ENCODE measurements at places on chromosomes 3 and 15. TPM values are rescaled to one million over a fixed set of nuclear protein-coding genes. Genes with fewer than 3 reads are reported as not detected.

DNA sequence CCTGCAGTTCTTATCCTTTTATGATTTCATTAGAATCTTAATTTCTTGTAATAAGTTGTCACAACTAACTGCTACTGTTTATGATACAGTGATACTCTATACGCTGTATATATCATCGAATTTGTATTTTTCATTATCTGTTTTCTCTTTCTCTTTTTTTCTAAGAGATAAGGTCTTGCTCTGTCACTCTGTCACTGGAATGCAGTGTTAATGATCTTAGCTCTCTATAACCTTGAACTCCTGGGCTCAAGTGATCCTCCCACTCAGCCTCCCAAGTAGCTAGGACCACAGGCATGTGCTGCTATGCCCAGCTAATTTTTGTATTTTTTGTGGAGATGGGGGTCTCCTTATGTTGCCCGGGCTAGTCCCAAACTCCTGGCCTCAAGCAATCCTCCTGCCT is 14.8 kb downstream of the APH1B start:
- DNase-seq, result no peak

DNA sequence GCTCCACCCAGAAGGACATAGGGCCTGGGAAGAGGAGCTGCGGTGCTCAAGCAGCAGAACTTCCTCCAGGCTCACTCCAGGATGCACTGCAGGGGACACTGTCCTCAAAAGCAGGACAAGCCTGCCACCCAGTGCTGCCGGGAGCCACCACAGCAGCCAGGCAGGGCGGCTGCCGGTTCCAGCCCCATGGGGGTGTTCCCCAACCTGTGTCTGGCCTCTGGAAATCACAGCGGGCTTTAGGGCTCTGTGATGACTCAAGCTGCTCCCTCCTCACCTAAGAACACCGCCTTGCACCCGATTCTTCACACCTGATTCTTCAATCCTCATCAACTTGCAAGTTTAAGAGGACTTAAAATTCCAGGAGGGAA is 71.9 kb upstream of the SLC6A11 start:
- DNase-seq, result no peak

DNA sequence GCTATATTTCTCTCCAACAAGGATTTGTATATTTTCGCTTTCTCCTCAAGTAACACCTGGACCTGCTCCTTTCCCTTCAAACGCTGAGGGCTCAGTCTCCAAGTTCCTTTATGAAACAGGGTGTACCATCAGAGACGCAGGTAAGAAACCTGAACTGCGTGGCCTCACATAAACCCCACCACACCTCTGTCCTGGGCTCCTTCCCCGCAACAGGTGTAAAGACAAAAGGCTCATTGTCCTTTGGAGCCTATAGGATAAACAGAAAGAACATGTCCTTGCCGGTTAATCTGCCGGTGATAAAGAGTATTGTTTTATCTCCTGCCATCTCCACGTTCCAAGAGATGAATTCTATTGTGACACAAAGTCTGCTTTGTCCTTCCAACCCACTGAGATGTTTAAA is 111.8 kb upstream of the ADAMTS9 start:
- DNase-seq, result no peak

Gene GCNT3
- total RNA-seq, result not detected

Gene LRRIQ4
- total RNA-seq, result not detected
